ENCODE measurements at places on chromosomes 1 and 21.

- no peak for DNase-seq
Measured at GRCh38 chr1:68819190-68819829, 322.4 kb upstream of the DEPDC1 start.

- DNase-seq, result no peak
Measured at GRCh38 chr1:106984801-106985200, 71.7 kb upstream of the PRMT6 start.

- no peak for DNase-seq
Measured at GRCh38 chr1:241048622-241049021, 308.4 kb downstream of the RGS7 start.

DNA sequence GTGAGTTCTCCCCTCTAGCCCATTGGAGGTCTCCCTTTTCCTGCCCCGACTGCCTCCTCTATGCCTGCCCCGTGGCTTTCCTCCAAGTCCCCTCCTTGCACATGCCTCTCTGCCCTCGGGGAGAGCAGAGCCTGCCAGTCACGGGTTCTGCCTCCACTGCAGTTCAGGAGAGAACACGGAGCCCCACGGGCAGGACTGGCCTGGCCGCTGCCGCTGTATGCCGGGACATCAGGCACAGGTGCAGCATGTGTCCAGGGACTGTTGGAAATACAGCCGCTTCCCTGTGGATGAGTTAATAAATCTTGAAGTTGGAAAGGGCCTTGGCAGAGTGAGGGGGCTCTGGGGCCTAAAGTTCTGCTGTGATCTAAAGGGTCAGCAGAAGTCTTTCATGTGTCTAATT, 676.6 kb downstream of the MATN1 start:
- DNase-seq, result no peak
